ENCODE measurements at places on chromosomes 2 and 18.

DNA sequence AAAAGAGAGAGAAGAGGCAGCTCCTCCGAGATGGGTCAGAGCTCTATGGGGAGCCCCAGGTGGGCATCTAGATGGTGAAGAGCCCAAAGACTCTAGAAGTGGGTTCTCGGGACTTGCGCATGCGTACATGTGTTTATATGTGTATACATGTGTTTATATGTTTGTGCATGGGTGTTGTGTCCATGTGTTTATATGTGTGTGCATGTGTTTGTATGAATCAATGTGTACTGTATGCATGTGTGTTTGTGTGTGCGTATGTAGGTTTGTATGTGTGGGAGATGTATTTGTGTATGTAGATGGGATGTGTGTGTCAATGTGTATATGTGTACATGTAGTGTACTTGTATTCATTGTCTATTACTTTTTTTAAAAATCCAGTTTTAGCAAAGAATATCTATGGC, 25.6 kb downstream of the DNPEP start:
- DNase-seq = no peak

GRCh38 chr18:63892566-63892965, 5.1 kb downstream of the SERPINB2 start:
- DNase-seq = no peak

DNA sequence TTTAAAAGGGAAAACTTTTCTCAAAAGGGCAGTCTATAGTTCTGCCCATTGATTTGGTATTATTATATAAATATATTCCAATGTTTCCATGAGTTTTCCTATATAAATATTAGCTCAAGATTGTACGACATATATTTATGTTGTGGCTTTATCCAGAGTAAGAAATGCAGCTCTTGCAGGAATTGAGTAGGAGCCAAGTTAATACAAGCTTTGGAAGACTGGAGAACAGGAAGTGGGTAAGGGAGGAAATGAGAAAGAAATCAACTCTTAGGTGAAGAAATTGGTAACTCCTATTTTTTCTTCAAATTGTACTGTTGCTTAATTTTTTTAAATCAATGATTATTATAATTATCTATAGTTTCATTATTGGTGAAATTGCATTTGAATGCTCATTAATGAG, 105.4 kb upstream of the FAM117B start:
- no peak for DNase-seq

DNA sequence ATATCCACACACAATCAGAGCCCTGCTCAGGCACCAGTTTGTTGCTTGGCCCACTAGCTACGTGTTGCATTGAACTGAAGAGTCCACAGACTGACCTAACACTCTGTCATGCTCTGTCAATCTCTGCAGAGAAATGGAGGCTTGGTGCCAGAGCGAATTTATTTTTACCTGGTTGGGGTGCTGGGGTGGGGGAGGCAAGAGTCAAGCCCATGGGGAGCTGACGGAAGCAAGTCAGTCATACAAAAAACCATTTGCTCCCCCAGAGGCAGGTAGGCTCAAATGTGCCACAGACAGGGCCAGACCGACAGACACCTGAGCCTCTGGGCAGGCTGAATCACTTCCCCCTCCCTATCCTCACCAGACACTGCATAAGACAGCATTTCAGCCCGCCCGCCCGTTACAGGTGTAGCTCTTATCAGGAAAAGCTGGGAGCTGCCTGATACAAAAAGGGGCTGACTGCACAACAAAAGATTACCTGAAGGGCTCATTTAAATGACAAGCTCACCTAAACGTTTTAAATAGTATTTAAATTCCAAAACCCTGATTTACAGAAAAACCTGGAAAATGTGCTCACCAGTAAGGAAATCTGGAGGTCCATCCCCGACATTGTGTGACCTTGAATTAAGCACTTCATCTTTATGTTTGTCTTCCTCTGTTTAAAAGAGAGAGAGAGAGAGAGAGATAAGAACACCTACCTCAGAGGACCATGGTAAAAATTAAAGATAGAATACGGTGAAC, 2.1 kb upstream of the PCBP1 start:
- no peak for DNase-seq

- no peak for DNase-seq
These were observed 24.6 kb downstream of the ANO7 start for GRCh38 chr2:241213041-241213440.

GRCh38 chr2:65794994-65795393, 362.6 kb upstream of the SPRED2 start:
- DNase-seq = no peak

DNA sequence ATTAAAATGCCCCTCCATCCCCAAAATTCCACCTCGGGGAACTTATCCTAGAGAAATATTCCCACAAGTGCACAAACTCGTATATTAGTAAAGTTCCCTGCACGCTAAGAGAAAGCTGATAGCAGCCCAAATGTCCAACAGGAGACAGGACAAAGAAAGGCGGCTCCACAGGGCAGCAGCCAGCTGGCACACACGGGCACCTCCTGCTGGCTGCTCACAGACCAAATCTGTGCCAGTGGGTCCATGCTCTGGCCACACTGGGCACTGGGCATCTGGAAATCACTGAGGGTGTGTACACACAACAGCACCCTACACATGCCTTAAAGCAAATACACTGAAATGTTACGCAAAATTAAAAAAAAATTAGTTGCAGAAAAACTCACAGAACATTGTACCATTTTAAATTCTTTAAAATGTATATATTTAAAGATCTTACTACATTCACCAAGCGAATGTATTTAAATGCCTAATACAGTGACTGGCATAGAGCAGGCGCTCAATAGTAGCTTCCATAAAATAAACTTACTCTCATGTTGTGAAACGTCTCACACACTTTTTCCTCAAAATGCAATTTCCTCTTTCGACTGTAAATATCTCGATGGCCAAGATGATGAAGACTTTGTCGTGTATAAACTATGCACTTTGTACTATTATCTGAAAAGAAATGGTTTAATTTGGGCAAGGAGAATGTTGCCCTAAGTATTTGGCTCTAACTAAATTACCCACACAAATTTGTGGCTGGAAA, 19.4 kb downstream of the ZNF516 start:
- no peak for DNase-seq

GRCh38 chr18:78305789-78306188, 673.8 kb upstream of the SALL3 start:
- no peak for DNase-seq

- no peak for DNase-seq
These were observed 95.1 kb upstream of the LCLAT1 start for GRCh38 chr2:30351949-30352348.

DNA sequence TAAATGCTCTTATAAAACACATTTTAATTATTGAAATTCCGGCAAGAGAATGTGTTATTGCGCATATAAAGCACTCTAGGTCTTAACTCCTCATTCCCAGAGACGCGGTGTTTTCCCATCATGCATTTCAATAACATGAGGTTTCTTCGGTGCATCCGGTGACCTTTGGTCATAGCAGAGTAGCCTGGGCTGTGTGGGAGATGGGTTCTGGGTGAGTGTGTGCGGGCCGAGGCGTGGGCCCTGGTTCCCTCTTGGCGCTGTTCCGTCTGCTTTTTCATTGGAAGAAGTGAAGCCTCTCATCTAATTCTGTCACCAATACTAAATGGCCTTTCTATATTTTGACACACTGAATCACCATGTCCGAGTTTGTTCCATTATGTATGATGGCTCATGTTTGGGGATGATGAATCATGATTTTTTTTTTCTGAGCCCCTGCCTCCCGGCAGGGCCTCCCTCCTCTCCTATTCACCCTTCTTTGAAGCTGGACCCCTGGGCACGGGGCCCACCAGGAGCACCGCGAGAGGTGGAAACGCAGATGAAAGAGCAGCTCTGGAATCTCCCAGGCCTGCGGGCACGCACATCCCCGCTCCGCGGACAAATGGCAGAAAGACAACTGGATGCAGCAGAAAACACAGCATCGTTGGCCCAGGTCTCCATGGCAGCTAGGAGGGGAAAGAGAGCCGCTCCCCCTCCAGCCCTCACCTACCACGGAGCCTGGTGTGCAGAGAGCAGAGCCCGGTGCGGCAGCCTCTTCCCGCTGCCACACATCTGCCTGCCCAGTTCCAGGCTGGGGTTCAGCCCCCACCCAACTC, 85.8 kb upstream of the HPCAL1 start:
- no peak for DNase-seq

DNA sequence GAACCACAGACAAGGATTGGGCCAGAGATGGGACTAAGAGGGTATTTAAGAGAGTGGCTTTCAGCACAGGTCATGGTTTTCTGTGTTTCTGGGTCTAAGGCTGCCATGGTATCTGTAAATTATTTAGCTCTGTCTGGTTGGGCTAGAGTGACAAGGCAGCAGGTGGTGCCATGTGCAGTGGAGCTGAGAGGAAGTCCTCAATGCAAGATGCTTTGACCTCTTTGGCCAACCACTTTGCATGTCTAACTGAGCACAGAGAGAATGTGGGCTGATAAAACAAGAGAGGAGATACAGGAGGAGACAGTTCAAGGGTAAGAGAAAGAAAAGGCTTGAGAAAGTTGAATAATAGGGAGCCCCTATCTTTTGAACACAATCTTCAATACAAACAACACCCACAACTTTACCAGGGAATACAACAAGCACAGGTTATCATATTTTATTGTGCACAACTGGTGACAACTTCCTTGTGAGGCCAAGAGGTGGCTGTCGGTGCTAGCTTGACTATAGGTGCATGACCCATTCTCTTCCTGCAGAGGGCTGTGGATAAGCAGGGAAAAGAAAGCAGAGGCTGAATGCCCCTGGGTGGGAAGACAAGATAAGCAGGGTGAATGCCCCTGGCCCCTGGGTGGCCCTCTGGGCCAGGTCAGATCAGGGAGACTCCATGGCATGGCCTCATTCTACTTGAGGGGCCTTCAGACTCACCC, 12.3 kb downstream of the FLACC1 start:
- DNase-seq = no peak

- no peak for DNase-seq
These were observed 112.2 kb downstream of the ZFP36L2 start for GRCh38 chr2:43114210-43114609.

DNA sequence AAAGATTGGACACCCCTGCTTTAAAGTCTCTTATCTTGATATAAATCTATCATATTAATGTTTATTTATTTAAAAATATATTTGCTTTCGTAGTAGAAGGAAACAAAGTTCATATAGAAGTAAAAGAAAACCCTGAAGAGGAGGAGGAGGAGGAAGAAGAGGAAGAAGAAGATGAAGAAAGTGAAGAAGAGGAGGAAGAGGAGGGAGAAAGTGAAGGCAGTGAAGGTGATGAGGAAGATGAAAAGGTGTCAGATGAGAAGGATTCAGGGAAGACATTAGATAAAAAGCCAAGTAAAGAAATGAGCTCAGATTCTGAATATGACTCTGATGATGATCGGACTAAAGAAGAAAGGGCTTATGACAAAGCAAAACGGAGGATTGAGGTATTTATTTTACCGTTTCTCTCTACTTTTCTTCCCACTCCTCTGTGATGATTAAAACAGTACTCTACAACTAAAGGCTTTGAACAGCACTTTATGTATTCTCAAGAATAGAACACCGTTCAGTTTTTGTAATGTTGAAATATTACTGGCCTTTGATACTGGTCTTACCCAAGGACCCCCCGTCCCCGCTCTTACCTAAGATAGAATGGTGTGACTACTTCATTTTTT, 39.2 kb downstream of the EIF5B start:
- no peak for DNase-seq

DNA sequence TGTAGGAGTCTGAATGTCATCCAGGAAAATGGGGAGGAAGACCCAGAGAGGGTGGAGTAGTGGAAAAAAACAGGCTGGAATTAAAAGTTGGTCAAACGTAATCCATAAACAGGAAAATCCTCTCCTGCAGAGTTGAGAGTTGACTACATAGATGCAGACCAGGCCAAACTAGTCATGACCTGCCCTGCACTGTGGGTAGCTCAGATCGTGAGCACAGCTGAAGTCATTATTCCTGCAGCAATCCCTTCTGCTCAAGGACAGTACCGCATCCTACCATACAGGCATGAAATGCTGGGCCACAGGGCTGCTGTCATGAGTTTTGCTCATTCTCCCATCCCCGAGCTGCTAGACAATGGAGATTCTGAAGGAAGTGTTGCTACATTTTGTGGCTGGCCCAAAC, 352.2 kb downstream of the EN1 start:
- DNase-seq = no peak

- DNase-seq = no peak
These were observed 423.6 kb upstream of the CHST9 start for GRCh38 chr18:27608742-27609141.

GRCh38 chr18:75210274-75211001, at the start of gene TSHZ1:
Gene TSHZ1, plus strand, starts transcription at chr18:75210797. Its CDS starts 1,080 bp downstream, at chr18:75211877.
- DNase-seq = no peak

DNA sequence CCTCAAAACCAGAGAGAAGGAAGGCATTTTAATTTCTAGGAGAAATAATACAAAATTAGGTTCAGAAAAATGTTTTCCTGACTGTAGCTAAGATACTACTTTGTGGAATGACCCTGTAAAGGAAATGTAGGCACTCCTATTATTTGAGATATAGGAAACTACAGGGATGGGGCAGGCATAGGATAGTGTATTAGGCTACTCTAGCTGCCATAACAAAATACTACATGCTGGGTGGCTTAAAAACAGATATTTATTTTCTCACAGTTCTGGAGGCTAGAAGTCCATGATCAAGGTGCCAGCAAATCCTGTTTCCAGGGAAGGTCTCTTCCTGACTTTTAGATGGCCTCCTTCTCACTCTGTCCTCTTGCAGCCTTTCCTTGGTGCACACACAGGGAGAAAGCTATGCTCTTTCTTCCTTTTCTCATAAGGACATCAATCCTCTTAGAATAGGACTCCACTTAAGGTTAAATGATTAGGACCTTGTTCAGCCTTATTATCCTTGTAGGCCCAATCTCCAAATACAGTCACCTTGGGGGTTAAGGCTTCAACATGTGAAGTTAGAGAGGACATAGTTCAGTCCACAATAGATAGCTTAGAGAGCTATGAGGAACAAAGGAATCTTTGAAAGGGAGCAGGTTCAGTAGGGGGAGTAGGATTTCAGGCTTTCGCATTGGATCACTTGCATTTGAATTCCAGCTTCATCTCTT, 14.0 kb upstream of the CAVIN2 start:
- DNase-seq = no peak

Data from stimulated activated CD4-positive, alpha-beta T cell treated with anti-CD3 and anti-CD28 coated beads, Interleukin-1b, Interleukin-23, amount 100 ng/mL, for 24 hours (primary cell).